ENCODE measurements at places on chromosomes 7 and 10.
A peak's percentile ranks its signal among the peaks of the same experiment; 100 is the strongest.

DNA sequence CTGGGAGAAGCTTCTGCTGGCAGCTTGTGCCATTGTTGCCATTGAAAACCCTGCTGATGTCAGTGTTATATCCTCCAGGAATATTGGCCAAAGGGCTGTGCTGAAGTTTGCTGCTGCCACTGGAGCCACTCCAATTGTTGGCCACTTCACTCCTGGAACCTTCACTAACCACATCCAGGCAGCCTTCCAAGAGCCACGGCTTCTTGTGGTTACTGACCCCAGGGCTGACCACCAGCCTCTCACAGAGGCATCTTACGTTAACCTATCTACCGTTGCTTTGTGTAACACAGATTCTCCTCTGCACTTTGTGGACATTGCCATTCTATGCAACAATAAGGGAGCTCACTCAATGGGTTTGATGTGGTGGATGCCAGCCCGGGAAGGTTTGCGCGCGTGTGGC lies 220.7 kb downstream of the ADK start:
- DNase-seq: no peak

DNA sequence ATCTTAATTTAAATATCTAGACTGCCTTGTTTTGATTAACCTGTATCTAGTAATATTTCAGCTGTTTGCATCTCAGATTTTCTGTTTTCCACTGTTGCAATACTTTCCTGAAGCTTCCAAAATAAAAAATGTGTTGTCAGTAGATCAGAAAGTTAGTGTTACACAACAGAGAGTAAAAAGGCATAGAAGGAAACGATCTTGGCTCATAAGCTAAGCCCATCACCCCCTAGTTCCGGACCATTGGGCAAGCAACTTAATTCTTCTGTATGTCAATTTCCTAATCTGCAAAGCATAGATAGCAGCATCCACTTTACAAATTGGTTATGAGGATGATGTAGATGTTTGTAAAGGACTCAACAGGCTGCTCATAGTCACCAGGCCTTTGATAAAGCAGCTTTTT lies 4.4 kb downstream of the PON3 start:
- no peak for DNase-seq

DNA sequence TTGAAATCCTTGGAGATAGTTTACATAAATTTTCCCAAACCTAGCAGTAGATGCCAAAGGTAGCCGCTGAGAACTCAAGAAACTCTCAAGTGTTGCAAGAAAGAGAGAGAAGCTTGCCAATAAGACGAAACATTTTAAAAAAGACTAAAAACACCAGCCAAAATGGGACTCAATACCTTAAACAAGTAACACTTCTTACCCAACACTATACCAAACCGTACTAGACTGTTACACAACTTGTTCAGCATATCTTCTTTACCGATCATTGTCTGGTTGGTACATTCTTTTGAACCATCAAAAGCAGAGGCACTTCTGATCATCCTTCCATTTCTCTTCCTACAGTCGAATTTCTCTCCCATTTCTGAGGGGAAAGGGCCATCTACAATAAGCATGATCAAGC lies 4.8 kb upstream of the PTPN12 start:
- DNase-seq: no peak

DNA sequence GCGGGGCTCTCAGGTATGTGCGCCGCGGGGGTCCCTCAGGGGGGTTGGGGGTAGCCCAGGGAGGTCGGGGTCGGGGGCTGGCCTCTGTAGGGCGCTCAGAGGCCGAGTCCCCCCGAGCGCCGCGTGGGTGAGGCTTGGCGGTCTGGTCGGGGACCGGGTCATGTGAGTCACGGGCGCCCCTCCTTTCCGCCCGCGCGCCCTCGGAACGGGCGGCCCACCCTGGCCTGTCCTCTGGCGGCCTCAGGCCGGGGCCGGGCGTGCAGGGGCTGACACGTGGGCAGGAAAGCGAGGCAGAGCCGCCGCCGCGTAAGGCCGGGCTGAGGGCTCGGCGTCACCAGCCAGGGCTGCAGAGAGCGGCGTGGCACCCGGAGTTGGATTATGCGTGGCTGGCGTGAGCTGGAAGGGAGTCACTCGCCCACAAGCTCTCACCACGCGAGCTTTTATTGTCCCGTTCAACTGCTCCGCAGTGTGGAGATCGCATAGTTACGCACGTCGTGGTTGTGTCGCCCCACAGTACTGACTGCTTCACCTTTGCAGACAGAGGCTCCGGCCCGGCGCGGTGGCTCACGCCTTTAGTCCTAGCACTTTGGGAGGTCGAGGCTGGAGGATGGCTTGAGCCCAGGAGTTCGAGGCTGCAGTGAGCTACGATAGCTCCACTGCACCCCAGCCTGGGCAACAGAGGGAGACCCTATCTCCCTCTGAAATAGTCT lies 385 bp downstream of the SHLD2 start:
- DNase-seq: peak; percentile 93

GRCh38 chr10:35545079-35545657 lies 60.0 kb upstream of the GJD4 start:
- DNase-seq: no peak

DNA sequence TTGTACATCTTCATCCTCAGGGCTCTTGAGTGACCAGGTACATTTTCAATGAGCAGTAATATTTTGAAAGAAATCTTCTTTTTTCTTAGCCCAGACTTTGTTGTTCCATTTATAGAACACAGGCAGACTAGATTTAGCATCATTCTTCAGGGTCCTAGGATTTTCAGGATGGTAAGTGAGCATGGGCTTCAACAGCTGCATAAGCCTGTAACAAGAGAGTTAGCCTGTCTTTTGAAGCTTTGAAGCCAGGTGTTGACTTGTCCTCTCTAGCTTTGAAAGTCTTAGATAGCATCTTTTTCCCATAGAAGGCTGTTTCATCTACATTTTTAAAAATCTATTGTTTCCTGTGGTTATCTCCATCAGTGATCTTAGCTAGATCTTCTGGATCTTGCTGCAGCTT lies 4.5 kb upstream of the NDUFA5 start:
- no peak for DNase-seq

DNA sequence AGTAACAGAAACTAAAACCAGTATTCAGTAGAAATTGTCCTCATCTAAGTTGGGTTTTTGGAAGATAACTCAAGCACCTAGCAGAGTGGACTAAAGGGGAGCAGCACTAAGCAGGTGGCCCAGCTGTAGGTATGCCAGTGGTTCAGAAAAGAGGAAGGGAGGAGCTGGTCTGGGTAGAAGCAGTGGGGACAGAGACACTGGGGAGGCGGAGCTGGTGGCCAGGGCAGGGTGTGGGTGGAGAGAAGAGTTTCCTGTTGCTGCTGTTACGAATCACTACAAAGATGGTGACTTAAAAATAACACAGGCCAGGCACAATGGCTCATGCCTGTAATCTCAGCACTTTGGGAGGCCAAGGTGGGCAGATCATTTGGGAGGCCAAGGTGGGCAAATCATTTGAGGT lies 136.2 kb downstream of the WDR11 start:
- DNase-seq: peak; percentile 47

GRCh38 chr10:121772884-121773283 lies 154.9 kb downstream of the ATE1 start:
- DNase-seq: no peak

- no peak for DNase-seq
Measured at GRCh38 chr7:135194494-135195095, 16.7 kb downstream of the WDR91 start.

GRCh38 chr10:42989481-42989921 lies 87.4 kb upstream of the RET start:
- DNase-seq: no peak

DNA sequence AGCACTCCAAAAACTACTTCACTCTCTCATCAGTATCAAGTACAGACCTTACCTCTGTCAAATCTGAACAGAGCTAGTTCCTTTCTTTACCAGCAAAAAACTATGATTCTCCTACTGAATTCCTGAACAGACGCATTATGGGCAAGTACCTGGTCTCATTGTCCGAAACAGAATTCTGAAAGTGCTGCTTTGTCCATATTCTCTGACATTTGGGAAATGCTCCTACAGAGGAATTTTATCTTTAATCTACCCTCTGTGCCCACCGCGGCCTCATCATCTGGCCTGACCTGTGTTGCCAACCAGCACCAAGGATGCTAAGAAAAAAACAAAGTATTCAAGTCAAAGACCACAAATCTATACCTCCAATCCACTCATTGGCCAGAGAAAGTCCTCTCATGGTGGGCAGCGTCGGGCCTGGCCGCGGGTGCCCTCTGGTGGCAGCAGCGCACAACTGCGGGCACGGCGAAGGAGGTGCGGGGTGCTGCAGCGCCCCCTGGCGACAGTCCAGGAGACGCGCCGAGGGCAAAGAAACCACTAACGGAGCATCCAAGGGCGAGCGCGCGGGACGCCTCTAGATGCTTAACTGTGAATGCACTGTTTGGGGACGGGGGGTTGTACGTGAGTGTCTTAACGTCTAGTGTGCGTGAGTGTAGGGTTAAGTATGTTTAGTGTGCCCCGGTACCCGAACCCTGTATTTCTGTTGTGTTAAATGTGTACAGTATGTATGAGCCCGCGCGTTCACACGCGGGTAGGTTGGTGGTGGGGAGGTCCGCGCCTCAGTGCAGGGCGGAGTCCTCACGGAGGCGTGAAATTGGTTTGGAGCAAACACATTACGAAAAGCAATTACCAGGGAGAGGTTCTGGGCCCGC lies 5.0 kb upstream of the GBX1 start:
- peak; percentile 78 for DNase-seq

GRCh38 chr10:47288916-47289495 lies 11.0 kb upstream of the GDF10 start:
- no peak for DNase-seq

GRCh38 chr7:122300211-122300932 lies 4.2 kb downstream of the FEZF1 start:
- no peak for DNase-seq
